ENCODE measurements at places on chromosomes 12 and 14.

- H3K27ac ChIP-seq, result peak overlapping the region; percentile 87
- peaks cover 13% of the 10 kb centered on the region for H3K36me3 ChIP-seq
- peaks cover 40% of the 10 kb centered on the region for H3K4me1 ChIP-seq
- no peaks in the 10 kb centered on the region for H3K27me3 ChIP-seq
- DNase-seq, result no peak
These were observed 92.9 kb downstream of the FAR2 start for GRCh38 chr12:29241821-29242591.

DNA sequence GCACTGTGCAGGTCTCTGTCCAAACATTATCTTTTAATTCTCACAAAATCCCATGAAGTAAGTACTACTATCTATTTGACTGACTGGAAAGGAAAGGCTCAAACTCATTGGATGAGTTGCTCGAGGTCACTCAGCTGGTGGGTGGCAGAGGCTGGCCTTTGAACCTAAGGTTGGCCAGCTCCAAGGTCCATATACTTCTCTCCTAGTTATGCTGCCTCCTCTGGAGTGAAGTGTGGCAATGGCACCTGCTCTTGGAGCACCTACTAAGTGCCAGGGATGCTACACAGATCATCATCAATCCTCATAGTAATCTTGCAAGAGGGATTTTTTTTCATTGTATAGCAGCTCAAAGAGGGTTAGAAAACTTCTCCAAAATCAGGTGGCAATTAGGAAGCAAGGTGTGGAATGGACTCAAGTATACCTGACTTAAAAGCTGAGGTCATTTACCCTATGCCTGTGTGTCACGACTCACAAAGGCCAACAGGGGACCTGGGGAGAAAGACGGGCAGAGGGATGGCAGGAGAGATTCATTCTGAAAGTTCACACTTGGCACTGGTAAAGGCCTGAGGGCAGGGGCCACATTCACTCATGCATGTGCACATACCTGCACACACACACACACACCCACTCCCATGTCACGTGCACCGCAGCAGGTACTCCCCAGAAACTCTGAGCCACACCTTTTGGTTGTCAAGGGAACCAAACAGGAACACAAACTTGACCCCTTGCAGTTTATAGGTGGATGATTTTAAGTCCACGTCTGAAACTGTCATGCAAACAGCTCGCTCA is 146.4 kb downstream of the FOXN3 start:
- H3K36me3 ChIP-seq, result peaks cover 3% of the 10 kb centered on the region
- DNase-seq, result no peak
- no peak overlapping the region for H3K27ac ChIP-seq
- peaks cover 8% of the 10 kb centered on the region for H3K27me3 ChIP-seq
- peaks cover 33% of the 10 kb centered on the region for H3K4me1 ChIP-seq
- no peak overlapping the region for H3K4me3 ChIP-seq

DNA sequence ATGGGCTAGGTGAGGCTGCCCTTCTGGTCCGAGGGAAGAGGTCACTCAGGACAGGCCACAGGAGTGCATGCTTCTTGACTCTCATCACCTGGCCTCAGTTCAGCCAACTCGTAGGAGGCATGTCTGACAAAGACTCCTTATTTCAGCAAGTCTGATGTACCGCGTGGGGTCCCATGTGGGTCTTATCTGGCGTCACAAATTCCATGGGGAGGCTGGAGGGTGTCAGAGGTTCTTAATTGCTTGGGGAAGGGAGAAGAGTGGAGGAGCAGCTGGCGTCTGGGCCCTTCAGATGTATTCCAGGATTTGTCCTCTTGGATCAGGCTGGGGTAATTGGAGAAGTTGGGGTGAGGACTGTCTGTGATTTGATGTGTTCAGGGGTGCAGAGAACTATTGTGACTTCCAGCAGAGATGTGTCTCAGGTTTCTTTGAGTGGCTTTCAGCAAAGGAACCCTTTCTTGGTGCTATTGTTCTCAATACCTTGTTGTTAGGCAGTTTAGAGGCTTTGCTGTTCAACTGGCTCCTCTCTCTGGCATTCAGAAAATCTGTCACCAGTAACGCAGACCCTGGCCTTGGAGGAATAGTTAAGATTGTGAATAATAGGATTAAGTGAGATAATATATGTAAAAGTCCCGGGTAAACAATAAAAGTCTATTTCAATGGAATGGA is 60.1 kb downstream of the SUSD6 start:
- peaks cover 12% of the 10 kb centered on the region for H3K27me3 ChIP-seq
- H3K4me1 ChIP-seq, result peaks cover 67% of the 10 kb centered on the region
- H3K36me3 ChIP-seq, result peaks cover 39% of the 10 kb centered on the region
- peak overlapping the region; percentile 80 for H3K27ac ChIP-seq
- H3K4me3 ChIP-seq, result no peak overlapping the region

- peaks cover 3% of the 10 kb centered on the region for H3K27me3 ChIP-seq
- no peak overlapping the region for H3K27ac ChIP-seq
- no peak overlapping the region for H3K4me3 ChIP-seq
- H3K36me3 ChIP-seq, result no peaks in the 10 kb centered on the region
These were observed 131.2 kb upstream of the DYRK2 start for GRCh38 chr12:67517181-67517887.

DNA sequence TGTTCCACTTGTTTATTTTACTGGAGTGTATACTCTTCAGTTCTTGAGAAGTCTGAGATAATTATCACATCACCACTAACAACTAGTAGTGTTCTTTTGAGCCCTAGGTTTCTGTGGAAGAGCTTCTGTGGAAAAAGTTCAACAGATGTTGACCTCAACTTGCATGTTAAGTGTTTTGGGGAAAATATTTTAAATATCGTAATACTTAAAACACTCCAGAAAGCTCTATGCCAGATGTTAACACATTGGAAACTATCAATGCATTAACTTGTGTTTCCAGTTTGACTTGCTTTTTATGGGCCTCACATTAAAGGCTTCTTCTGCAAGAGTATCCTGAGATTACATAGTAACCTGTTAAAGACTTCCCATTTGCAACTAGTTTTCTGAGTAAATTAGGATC is 173.1 kb downstream of the DUSP6 start:
- DNase-seq, result no peak
- no peak overlapping the region for H3K27ac ChIP-seq
- no peak overlapping the region for H3K4me3 ChIP-seq
- no peaks in the 10 kb centered on the region for H3K36me3 ChIP-seq
- peaks cover 19% of the 10 kb centered on the region for H3K4me1 ChIP-seq
- no peaks in the 10 kb centered on the region for H3K27me3 ChIP-seq

GRCh38 chr14:92585981-92586937 is 72.7 kb downstream of the RIN3 start:
- H3K36me3 ChIP-seq, result peaks cover 33% of the 10 kb centered on the region
- H3K4me1 ChIP-seq, result no peaks in the 10 kb centered on the region
- peaks cover 2% of the 10 kb centered on the region for H3K27me3 ChIP-seq
- H3K27ac ChIP-seq, result no peak overlapping the region

GRCh38 chr14:79680087-79680486 is 531.2 kb downstream of the DIO2 start:
- no peak overlapping the region for H3K4me3 ChIP-seq
- H3K36me3 ChIP-seq, result no peaks in the 10 kb centered on the region
- no peaks in the 10 kb centered on the region for H3K4me1 ChIP-seq
- DNase-seq, result no peak

GRCh38 chr14:75720842-75721498 is 59.9 kb downstream of the TTLL5 start:
- H3K27me3 ChIP-seq, result no peaks in the 10 kb centered on the region
- no peak overlapping the region for H3K4me3 ChIP-seq
- H3K36me3 ChIP-seq, result peaks cover 61% of the 10 kb centered on the region
- H3K27ac ChIP-seq, result no peak overlapping the region
- no peak for DNase-seq

DNA sequence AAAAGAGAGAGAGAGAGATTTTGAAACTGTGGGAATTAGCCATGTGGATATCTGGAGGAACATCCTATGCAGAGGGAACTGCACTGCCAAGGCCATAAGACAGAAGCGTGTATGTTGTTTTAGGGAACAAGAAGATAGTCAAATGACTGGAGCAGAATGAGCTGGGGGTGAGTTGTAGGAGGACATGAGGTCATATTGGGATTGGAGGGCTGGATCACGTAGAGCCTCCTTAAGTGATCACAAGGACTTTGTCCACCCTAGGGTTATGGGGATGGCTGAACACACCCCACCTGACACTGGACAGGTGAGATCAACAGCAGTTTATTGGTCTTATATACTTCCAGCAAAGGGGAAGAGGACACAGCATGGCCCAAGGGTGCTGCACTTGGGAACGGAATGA is 8.2 kb upstream of the CGRRF1 start:
- peaks cover 2% of the 10 kb centered on the region for H3K27me3 ChIP-seq
- no peaks in the 10 kb centered on the region for H3K36me3 ChIP-seq
- H3K4me3 ChIP-seq, result no peak overlapping the region
- no peak for DNase-seq
- H3K27ac ChIP-seq, result no peak overlapping the region

DNA sequence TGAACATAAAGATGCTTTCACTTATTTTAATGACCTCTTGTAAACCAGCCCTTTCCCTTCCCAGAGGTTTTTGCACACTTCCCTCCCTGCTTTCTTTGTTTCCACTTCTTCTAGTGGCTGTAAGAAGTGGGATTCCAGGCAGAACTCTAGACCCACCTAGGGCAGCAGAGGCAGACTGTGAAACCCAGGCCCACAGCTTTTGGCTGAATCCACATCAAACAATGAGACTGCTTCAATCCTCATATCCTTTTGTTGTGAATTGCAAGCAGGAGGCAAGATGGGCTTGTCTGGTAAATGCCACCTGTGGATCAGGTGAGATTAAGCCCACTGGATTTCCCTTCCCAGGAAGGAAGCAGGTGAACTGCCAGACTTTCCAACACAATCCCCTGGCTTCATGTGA is 12.8 kb downstream of the CCDC177 start:
- H3K4me1 ChIP-seq, result peaks cover 3% of the 10 kb centered on the region
- no peak overlapping the region for H3K27ac ChIP-seq
- H3K4me3 ChIP-seq, result no peak overlapping the region
- no peaks in the 10 kb centered on the region for H3K36me3 ChIP-seq

DNA sequence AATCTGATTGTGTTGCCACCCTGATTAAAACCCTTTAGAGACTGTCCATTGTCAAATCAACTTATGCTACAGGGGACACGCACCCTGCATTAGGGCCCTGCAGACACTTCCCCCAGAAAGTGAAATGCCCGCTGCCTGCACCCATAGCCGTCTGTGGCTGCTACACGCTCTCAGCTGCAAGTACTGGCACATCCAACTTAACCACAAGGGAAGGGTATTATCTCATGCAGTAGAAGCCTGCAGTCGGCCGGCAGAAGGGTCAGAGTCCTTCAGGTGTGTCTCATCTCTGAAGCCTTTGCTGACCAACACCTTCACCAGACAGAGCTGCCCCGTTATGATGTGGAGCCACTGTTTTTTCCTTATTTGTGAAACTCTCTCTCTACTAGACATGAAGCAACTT is 20.8 kb downstream of the CFAP251 start:
- H3K27ac ChIP-seq, result no peak overlapping the region
- peaks cover 3% of the 10 kb centered on the region for H3K27me3 ChIP-seq

DNA sequence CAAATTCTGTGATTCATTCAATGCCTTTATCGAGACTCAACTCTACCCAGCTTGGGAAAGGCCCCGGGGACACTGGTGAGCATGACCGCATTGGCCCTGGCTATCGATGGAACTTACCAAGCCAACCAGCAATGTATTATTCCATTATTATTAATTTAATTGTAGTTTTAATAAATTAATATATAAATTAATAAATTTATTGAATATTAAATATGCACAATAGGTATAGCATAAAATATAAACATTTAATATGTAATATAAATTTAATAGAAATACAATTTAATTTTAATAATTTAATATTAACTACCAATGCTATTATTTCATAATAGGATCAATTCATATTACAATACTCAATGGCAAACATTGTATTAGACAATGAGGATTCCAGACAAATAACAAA is 163.4 kb downstream of the DPF3 start:
- H3K27me3 ChIP-seq, result peaks cover 6% of the 10 kb centered on the region
- H3K36me3 ChIP-seq, result no peaks in the 10 kb centered on the region
- no peak for DNase-seq
- no peak overlapping the region for H3K4me3 ChIP-seq
- H3K27ac ChIP-seq, result no peak overlapping the region

DNA sequence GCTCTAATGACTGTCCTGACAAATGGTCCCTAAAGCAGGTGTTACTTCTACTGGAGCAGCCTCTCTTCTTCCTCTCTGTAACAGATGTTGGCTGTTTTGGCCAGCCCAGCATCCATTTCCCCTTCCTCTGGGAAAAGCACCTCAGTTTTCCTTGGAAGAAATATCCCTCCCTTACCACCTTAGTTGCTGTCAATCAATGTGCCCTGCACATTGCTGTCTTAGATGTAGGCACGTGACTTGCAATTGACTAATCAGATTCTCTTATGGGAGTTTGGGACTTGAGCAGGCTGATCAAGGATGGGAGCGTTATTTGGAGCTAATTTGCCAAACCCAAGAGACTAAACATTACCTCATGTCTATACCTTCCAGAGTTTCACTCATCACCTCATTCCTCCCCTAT is 12.0 kb upstream of the TMED2 start:
- no peaks in the 10 kb centered on the region for H3K4me1 ChIP-seq
- H3K4me3 ChIP-seq, result no peak overlapping the region
- no peak overlapping the region for H3K27ac ChIP-seq
- no peaks in the 10 kb centered on the region for H3K27me3 ChIP-seq
- DNase-seq, result no peak

GRCh38 chr14:96082420-96083300 is 43.5 kb downstream of the C14orf132 start:
- no peak overlapping the region for H3K4me3 ChIP-seq
- no peaks in the 10 kb centered on the region for H3K36me3 ChIP-seq
- H3K27me3 ChIP-seq, result peaks cover 1% of the 10 kb centered on the region
- H3K27ac ChIP-seq, result no peak overlapping the region

Data from endothelial cell (in vitro differentiated cells).